ENCODE measurements at places on chromosomes 5 and 9.

DNA sequence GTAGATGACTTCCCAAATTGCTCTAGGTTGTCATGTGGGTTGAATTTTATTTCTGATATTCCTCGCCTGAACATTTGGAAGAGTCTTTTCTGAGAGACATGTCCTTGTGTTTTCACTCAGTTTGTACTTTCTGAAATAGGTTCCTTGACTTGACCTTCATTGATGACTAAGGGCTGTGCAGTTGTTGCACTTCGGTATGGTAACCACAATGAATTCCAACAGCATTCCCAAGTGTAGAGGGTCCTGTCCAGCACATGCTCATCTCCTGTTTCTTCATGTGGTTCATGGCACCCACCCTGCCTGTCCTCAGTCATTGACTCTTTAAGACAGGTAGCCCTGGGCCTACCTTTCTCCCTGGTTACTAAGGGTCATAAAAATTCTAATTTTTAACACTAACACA lies 527.8 kb downstream of the MTRR start:
- no peak for DNase-seq

GRCh38 chr9:87497604-87498045 lies at the start of gene DAPK1:
Gene DAPK1 (plus strand): TSS chr9:87497867. CDS start chr9:87499078, 1,211 bp downstream.
- peak; percentile 4 for DNase-seq

DNA sequence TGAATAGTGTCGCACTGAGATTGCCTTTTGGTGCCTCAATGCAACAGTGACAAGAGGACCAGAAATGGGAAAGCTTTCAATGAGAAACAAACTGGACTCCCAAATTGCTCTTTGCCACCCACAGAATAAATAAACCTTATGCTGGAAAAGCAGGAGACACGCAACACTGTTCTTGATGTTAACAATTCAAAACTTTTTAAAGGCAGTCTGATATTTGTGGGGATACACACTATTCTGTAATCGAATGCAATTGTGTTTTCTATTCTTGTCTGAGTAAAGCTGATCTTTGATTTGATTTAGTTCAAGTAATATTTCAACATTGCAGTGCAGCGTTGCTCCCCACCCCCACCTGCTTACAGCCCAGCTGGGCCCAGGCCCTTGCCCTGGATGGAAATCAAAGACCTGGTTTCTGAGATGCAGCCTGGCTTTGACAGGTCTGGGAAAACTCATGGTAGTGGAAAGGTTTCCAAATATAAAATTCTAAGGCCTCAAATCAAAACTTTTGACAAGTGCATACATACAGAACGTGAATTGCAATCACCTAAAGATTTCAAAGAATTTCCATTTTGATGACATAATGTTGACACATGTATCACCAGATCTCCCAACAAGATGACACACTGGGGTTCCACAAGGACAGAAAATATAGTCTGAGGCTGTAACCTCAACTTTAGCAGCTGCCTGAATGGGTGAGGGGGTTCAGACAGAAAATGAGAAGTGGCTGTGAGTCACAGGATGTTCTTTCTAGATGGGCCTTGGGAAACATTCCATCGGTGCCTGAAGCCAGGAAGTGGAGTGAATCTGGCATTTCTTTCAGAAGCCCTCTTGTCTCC lies 55.1 kb downstream of the ABCA1 start:
- DNase-seq = no peak

DNA sequence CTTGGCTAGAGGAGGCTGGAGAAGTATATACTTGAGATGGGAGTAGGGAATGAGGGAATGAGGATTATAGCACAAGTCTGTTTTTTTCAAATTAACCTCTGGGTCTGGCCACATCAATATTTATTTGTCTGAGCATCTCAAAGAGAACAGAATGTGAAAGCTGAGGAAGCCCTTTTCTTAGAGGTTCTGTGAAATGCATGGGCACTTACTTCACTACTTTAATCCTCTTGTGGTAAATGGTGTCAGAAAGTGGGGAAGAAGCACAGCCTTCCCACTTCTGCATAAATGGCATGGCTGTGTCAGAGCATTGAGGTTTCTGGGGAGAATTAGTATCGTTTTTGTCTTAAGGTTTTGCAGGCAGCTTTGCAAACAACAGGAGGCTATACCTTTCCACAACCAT lies 48.6 kb downstream of the SPATA31D1 start:
- DNase-seq = no peak

DNA sequence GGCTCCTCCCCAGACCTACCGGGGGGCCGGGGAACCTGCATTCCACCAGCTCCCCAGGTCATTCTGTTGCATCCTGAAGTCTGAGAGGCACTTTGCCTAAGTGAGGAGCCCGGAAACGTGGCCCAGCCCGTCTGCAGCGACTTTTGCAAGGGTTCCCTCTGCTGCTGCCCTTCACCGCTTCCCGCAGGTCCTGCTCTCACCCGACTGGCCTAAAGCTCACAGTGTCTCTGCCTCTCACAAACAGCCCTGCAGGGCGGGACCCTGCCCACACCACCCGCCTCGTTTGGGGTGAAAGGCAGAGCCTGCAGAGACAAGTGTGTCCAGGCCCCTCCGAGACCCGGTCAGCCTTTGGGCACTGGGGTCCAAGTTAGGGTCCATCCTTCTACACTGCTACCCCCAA lies 9.5 kb upstream of the WDR5 start:
- no peak for DNase-seq

DNA sequence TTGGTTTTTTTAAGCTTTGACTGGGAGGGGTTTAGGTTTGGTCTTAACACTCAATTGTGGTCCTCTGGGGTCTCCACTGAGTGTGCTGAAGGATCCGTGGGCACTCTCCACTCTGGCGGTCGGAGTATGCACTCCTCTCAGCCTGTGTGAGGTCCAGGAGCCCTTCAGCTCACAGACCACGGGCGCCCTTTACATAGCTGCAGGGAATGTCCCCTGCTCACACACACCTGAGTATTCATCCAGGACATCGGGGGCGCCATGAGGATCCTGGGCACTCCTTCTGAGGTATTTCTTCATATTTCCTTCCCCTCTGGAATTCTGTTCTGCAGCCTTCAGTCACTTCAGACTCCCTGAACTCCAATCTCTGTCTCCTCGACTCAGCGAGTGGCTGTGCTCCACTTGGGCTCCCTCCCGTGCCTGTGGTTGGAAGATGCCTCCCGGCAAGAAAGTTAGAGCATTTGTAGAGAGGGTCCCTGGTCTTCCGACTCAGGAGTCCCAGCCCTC lies 12.5 kb downstream of the TRIP13 start:
- DNase-seq = no peak

GRCh38 chr5:63820577-63820976 lies 141.7 kb downstream of the HTR1A start:
- DNase-seq = no peak

DNA sequence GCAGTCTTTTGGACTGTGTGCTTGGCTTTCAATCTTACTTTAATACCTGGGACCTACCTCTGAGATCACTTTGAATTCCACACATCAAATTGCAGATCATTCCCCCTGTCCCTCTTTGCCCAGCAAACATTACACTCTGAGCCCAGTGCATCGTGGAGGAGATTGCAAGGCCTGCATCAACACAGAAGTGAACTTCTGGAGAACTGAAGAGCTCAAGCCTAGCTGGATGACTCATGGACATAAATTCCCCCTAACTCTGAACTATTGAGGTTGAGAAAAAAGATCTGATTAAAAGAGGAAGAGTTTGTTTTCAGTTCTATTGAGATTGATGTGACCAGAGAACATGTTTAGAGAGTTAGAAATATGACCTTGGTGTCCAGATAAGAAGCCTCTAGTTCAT lies 316.0 kb upstream of the DMAC1 start:
- no peak for DNase-seq

DNA sequence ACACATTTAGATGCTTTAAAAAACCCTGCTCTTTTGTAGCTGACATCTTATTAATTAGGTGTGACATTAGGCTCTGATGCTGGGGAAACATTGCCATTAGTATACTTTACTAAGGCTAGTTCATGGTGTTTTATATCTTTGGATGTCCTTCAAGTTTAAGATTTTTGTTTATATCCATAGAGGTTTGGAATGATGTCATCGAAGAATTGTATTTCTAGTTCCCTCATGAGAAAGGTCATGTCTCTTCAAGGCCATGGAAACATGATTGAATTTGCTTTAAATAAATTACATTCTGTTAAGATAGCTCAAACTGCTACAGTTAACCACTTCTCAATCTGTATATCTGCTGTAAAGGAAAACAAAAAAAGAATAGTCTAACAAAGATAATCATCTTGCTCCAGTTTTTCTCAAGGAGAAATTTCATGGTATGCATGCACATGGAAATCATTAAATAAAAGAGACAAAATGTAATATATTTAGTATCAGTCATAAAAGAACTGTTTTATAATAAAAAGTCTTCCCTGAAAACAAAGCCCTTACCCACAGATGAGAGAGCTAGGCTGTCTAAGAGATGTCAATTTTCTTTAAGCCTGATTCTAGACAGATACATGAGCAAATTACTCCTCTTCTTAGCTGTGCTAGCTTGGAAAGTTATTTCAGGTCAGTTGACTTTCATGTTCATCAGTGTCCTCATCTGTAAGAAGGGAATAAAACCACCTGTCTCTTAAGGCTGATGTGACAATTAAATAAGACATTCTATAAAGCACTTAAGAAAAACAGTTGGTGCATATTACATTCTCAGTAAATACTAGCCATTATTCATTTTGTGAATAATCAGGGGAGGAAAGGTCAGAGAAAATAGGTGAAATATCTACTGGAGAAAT lies 25.0 kb upstream of the STARD4 start:
- no peak for DNase-seq

GRCh38 chr9:115183436-115183835 lies 65.5 kb upstream of the TNC start:
- no peak for DNase-seq

DNA sequence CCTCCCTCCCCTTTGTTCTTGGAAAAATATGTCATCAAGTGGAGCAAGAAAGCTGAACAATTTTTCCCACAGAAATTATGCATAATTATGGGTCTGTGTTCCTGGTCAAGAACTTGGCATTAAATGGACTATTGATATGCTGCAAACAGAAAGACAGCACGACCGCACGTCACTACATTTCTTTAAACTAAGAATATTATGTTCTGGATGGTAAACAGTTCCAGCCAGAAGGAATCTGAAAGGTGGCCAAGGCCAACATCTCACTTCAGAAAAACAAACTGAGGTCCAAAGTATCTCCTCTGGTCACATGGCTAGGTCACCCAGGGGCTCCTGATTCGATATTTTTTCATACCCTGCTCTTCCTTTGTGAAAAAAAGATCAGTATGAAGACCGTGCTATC lies 173.3 kb upstream of the GAS1 start:
- DNase-seq = no peak

GRCh38 chr5:55540525-55540924 lies 5.8 kb upstream of the PLPP1 start:
- DNase-seq = no peak

GRCh38 chr5:4833104-4833738 lies 306.9 kb upstream of the ADAMTS16 start:
- DNase-seq = no peak

DNA sequence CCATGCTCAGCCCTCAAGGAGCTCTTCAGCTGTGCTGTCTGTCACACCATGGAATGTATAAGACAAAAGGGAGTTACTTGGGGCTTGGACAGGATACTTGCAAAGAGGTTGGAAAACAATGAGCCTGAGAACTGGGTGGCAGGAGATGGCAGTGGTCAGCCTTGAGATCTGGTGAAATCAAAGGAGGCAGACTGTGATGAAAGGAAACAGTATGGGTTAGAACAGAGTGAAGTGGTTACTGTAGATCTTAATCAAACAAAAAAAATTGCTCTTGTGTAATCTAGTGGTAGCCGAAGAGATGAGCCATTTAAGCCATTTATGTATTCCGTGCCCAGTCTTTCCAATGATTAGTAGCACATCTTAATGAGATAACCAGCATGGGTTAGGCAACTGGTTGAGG lies 142.2 kb downstream of the SV2C start:
- DNase-seq = no peak

DNA sequence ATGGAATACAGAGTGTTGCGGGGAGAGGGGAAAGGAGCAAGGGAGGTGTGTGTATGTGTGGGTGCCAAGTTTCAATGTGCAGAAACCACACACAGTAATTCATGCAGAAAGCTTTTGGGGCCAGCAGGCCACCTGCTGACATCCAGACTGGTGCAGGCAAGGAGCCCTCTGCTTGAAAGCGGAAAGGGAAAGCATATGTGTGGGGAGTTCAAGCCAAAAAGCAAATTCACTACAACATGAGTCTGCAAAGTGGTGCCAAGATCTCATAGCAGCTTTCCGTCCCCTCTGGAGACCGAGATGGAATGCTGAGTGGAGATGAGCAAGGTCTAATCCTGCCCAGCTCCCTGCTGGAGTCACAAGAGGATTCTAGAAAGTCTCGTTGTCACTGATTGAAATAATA lies 159.7 kb upstream of the VLDLR start:
- DNase-seq = no peak
